ENCODE measurements at places on chromosomes 4 and X. TPM values are rescaled to one million over a fixed set of nuclear protein-coding genes. Genes with fewer than 3 reads are reported as not detected.
A peak's percentile ranks its signal among the peaks of the same experiment; 100 is the strongest.

- H3K4me1 ChIP-seq: no peaks in the 10 kb centered on the region
- no peaks in the 10 kb centered on the region for H3K36me3 ChIP-seq
- H3K27me3 ChIP-seq: no peaks in the 10 kb centered on the region
- peak overlapping the region; percentile 41 for H3K4me3 ChIP-seq
Observed at GRCh38 chr4:101306225-101306624, 41.1 kb downstream of the PPP3CA start.

DNA sequence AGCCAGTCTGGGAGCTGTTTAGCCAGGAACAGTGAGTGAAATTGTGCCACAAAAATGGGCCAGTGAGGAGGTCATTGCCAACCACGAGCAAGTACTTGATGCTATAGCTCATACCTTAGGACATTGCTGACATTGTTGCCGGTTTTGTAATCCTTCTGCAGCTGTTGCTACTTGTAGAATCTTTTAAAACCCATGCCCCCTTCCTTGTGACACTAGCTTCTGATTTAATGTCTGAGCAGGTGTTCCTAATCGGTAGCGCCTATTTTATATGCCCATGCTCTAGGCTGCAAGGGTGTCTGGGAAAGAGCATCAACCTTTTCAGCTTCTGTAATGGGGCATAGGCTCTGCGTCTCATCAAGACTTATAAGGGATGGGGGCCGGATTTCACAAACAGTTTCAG is 2.6 kb downstream of the POLA1 start:
- DNase-seq: no peak
- H3K27ac ChIP-seq: no peak overlapping the region
- no peaks in the 10 kb centered on the region for H3K4me1 ChIP-seq
- H3K4me3 ChIP-seq: no peak overlapping the region
- no peaks in the 10 kb centered on the region for H3K36me3 ChIP-seq
- no peaks in the 10 kb centered on the region for H3K27me3 ChIP-seq

DNA sequence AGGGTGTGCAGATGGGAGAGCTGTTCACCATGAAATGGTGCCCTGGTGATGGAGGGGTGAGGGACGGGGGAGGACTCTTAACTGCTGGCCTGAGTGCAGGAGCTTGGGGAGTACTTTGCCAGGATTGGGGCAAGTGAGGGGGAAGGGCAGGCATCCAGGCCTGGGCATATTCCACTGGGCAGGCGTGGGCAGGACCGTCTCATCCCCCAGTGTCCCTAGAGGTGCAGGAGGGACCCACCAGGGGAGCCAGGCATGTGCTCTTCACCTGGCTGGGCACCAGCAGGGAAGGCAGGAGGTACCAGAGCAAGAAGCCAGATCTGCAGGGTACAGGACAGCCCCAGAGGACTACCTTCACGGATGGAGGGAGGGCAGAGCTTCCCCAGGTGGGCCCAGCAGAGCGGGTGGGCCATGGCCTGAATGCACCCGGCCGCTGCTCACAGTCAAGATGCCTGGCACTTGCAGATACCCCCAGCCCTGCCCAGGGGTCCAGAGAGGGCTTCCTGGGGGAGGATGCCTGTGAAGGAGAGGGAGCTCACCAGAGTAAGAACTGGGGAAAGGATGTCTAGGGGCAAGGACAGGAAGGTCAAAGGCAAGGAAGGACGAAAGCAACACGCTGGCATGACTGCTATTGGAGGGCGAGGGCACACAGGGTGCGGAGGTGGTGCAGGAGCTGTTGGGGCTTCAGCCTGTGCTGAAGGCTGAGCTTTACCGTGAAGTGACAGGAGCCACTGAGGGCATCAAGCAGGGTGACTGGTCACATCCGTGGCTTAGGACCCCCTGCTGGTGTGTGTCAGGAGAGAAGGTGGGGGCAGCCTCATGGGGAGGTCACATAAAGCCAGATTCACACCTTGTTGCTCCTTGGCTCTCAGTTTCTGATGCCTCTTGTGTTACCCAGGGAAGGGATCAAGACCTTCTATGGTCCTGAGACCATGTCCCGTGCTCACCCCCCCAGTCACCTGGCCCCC is 68.2 kb upstream of the NKX1-1 start:
- H3K36me3 ChIP-seq: no peaks in the 10 kb centered on the region
- H3K4me3 ChIP-seq: no peak overlapping the region
- no peak overlapping the region for H3K27ac ChIP-seq
- H3K4me1 ChIP-seq: no peaks in the 10 kb centered on the region
- H3K27me3 ChIP-seq: no peaks in the 10 kb centered on the region

DNA sequence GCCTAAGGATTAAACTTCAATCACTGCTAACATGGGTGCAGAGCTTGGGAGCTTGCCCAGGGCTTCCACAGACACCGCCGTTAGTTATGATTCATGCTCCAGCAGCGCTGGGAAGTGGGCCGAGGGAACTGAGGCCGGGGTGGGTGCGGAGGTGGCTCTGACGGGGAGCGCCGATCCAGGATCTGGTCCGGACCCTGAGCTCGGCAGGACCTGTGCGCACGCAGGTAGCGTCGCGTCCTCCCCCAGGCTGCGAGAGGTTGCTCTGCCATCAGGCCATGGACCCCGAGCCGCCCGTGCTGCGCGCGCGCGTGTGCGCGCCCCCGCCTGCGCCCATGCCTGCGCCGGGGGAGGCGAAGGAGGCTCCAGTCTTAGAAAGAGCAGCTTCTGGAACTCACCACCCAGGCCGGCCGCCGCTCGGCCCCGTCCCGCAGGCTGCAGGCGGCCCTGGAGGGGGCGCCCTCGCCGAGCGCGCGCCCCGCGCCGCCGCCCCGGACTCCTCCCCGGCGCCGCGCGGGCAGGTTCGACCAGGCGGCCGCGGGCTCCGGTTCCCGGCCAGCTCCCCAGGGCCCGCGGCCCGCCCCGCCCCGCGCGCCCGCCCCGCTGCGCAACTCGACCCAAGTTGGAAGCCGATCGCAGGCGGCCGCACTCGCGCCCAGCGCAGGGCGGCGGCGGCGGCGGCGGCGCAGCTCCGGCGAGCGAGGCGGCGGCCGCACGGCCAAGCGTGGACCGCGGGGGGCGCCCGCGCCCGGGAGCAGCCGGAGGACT is 732 bp upstream of the ADRA2C start:
- DNase-seq: peak; percentile 90
- H3K27ac ChIP-seq: peak overlapping the region; percentile 94
- H3K27me3 ChIP-seq: no peaks in the 10 kb centered on the region
- H3K4me1 ChIP-seq: no peaks in the 10 kb centered on the region
- peak overlapping the region; percentile 70 for H3K4me3 ChIP-seq

DNA sequence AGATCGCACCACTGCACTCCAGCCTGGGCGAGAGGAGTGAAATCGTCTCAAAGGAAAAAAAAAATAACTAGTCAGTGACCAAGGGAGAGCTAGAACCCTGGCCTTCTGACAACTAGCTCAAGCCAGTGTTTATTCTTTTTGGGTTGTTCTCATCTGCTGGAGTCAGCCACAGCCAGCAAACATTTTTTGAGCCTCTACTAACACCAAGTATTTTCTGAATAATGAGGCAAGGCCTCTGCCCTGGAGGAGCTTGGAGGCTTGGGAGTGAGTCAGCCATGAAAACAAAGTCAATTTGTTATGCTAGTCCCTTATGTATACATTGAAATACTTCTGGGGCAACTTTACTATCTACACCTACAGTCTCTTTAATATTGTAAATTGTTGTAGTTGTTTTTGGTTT is 46.5 kb downstream of the TMA16 start:
- H3K4me3 ChIP-seq: no peak overlapping the region
- H3K36me3 ChIP-seq: no peaks in the 10 kb centered on the region
- H3K27ac ChIP-seq: peak overlapping the region; percentile 59
- no peaks in the 10 kb centered on the region for H3K27me3 ChIP-seq
- no peaks in the 10 kb centered on the region for H3K4me1 ChIP-seq

GRCh38 chrX:71195964-71196649 is 26.9 kb upstream of the GJB1 start:
- no peaks in the 10 kb centered on the region for H3K36me3 ChIP-seq
- no peak overlapping the region for H3K27ac ChIP-seq
- no peaks in the 10 kb centered on the region for H3K27me3 ChIP-seq
- H3K4me1 ChIP-seq: no peaks in the 10 kb centered on the region
- no peak for DNase-seq

- DNase-seq: no peak
- H3K27me3 ChIP-seq: no peaks in the 10 kb centered on the region
- H3K36me3 ChIP-seq: no peaks in the 10 kb centered on the region
- no peak overlapping the region for H3K27ac ChIP-seq
Observed at GRCh38 chr4:106201373-106201772, 114.6 kb downstream of the TBCK start.

NEIL3 gene
- total RNA-seq: 0.99 TPM

DMD gene
- total RNA-seq: 175 TPM

CAPN6 gene
- 2.1 TPM for total RNA-seq

AMBN gene
- not detected for total RNA-seq

SMR3B gene
- not detected for total RNA-seq
